ENCODE measurements at places on chromosomes 5 and 9. TPM values are rescaled to one million over a fixed set of nuclear protein-coding genes. Genes with fewer than 3 reads are reported as not detected.
A peak's percentile ranks its signal among the peaks of the same experiment; 100 is the strongest.

ABL1 gene
- 130 TPM for total RNA-seq

DNA sequence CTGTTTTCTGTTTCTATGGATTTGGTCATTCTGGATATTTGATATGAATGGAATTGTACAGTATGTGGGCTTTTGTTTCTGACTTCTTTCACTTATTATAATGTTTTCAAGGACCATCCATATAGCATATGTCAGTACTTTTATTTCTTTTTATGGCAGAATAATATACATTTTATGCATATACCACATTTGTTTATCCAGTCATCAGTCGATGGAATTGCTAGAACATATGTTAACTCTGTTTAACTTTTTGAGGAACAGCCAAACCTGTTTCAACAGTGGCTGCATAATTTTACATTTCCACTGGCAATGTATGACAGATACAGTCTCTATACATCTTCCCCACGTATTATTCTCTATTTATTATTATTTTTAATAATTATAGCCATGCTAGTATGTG is 131.6 kb downstream of the PARP8 start:
- H3K27me3 ChIP-seq, result no peaks in the 10 kb centered on the region
- no peaks in the 10 kb centered on the region for H3K36me3 ChIP-seq
- no peak overlapping the region for H3K4me3 ChIP-seq
- H3K4me1 ChIP-seq, result no peaks in the 10 kb centered on the region

DNA sequence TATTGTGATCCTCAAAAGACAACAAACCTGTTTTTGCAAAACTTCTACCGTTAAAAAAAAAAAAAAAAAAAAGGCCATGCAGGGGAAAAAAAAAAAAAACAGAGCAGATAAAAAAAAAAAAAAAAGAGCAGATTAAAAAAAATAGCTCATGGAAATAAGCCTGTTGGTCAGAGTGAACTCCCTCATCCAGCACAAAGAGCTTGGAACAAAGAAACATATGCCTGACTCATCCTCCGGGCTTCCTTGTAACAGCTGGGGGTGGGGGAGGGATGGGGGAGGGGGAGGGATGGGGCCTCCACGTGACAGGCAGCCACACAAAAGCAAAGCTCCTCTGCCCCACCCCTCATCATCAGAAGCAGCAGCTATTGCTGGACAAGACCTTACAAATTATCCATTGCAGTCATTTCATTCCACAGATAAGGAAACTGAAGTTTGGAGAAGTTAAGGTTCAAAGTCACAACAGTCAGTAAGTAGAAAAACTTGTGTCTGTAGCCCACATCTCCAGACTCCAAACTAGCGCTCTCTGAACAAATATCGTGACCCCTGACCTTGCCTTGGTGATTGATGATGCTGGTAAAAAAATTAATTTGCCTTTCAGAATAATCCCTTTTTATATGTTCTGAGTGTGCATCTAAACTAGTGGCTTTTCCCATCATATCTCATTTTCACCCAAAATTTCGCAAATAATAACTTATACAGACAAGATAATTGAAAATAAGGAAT is 38.9 kb downstream of the SLC35D2 start:
- no peaks in the 10 kb centered on the region for H3K36me3 ChIP-seq
- DNase-seq, result peak; percentile 81
- no peak overlapping the region for H3K4me3 ChIP-seq
- H3K27ac ChIP-seq, result no peak overlapping the region
- 0 out of 2 replicates have a peak, but pooled peaks cover 5% of the 10 kb centered on the region for H3K27me3 ChIP-seq

GRCh38 chr5:118311103-118311819 is 677.1 kb downstream of the DTWD2 start:
- no peaks in the 10 kb centered on the region for H3K4me1 ChIP-seq
- no peaks in the 10 kb centered on the region for H3K27me3 ChIP-seq
- no peak overlapping the region for H3K4me3 ChIP-seq
- no peak overlapping the region for H3K27ac ChIP-seq

Measured in K562 (cell line).